ENCODE measurements at places on chromosomes 4 and X.

DNA sequence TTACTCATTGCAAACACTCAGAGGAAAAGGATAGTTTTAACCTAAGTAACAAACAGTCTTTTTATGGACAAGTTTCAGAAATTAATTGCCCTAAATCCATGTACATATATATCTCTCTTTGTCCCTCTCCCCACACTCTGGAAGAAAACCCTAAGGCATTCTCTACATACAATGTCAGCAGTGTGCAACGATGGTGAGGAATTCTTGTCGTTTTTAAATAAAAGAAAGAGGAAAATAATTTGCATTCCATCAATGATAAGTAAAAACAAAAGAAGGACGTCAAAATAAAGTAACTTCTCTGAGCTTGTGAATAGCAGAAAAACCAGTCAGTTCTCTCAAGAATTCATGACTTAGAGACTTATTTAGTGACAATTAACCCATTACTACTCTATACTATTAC, 550.5 kb upstream of the DIPK2B start:
- no peak for DNase-seq

GRCh38 chr4:115219315-115219860, 106.0 kb upstream of the NDST4 start:
- no peak for DNase-seq

GRCh38 chr4:52368895-52369294, 290.2 kb downstream of the USP46 start:
- no peak for DNase-seq

GRCh38 chr4:22301253-22301652, 214.6 kb downstream of the ADGRA3 start:
- no peak for DNase-seq

DNA sequence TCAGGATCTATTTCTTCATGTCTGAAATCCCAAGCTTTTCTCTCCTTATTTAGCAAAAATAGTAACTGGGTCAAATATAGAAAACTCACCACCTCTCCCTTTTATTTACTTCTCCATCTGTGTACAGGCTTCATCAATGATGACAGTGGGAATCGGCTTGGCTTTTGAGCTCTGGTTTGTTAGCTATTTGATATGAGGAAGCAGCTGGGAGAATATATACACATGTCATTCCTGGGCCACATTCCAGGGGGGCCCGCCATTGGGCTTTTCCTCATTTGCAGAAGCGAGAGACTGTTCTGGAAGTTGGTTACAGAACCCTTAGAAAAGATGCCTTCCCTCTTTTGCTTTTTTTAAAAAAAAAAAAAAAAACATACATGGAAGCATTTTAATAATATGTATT, 107.4 kb upstream of the F9 start:
- no peak for DNase-seq

DNA sequence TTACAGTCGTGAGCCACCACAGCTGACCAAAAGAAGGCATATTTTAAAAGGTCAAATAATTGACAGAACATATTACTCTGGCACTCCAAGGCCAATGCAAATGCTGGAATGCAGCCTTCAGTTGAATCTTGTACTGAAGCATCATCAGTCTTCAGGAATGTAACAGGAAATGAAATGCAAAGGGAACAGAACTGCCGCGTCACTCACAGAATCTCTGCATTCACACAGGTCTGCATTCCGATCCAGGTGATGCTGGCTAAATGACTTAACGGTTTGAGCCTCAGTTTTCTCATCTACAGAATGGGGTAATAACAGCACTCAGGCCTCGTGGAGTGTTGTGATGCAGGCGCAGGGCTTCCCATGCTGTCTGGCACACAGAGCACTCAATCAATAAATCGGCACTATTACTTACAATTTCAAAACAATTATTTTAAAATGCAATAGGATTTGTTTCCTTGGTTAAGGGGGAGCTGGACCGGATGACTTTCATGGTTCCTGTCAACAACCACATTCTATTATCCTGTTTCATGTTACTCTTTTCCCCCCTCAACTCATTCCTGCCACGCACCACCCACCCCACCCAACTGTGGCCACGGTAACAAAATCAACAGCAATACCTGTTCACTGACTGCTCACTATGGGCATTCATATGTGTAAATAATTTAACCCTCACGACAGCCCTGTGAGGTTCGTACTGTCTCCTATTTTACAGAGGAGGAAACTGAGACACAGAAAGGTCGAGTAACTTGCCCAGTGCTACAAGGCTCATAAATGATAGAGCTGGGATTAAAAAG, 32.4 kb downstream of the IGFBP7 start:
- DNase-seq: no peak

DNA sequence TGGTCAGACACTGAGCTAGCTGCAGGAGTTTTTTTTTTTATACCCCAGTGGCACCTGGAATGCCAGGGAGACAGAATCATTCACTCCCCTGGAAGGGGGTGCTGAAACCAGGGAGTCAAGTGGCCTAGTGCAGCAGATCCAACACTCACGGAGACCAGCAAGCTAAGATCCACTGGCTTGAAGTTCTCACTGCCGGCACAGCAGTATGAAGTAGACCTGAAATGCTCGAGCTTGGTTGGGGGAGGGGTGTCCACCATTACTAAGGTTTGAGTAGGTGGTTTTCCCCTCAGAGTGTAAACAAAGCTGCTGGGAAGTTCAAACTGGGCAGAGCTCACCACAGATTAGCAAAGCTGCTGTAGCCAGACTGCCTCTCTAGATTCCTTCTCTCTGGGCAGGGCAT, 537.9 kb upstream of the LCORL start:
- DNase-seq: no peak
